ENCODE measurements at places on chromosomes 2 and 18. TPM values are rescaled to one million over a fixed set of nuclear protein-coding genes. Genes with fewer than 3 reads are reported as not detected.

The IL37 gene
- not detected for polyA plus RNA-seq

The CXCR1 gene
- polyA plus RNA-seq = not detected

DNA sequence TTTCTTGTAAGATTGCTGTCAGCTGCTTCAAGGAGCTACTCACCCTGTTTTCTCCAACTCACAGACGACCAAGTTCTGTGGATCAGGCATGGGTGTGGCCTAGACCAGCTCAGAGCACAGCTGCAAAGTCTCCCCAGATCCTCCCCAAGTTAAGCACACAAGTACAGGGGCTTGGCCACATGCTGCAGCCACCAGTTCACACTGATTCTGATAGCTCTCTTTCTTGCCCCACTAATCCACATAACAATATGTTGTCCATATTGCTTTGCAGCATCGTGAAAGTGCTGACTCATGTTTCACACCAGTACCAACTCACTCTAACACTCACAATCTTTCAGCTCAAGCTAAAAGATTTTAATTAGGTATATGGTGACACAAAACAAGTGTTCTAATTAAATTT is 437.0 kb downstream of the PARD3B start:
- DNase-seq = peak; percentile 45

- peak; percentile 14 for DNase-seq
These were observed 4.7 kb downstream of the EEF1B2 start for GRCh38 chr2:206164261-206164862.

DNA sequence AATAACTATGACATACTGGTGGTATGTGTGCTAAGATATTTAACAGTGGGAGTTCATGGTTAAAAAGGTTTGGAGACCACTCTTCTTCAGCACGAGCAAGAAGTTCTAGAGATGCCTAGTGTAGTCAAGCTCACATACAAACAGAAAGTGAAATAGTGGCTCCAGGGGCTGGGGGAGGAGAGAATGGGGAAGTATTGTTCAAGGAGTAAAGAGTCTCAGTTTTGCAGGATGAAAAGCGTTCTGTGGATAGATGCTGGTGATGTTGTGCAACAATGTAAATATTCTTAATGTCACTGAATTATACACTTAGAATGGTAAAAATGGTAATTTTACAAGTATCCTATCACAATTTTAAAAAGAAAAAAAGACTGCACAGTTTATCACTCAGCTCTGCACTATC is 29.0 kb upstream of the EPAS1 start:
- peak; percentile 6 for DNase-seq

DNA sequence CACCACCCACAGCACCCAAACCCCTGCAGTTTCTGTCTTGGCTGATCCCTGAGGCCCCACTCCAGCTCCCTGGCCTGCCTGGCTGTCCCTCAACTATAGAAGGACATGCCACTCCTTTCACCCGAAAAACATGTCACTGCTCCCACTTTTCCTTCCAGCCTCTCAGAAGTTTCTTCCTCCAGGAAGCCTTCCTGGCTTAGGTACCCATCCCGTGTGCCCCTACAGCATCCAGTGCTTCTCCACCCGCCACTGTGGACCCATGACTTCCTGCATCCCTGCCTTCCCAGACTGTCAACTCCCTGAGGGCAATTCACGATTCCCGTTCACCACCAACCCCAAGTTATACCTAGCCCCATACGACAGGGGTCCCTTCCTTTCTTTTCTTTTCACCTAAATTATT is 21.5 kb downstream of the ARID5A start:
- DNase-seq = no peak

DNA sequence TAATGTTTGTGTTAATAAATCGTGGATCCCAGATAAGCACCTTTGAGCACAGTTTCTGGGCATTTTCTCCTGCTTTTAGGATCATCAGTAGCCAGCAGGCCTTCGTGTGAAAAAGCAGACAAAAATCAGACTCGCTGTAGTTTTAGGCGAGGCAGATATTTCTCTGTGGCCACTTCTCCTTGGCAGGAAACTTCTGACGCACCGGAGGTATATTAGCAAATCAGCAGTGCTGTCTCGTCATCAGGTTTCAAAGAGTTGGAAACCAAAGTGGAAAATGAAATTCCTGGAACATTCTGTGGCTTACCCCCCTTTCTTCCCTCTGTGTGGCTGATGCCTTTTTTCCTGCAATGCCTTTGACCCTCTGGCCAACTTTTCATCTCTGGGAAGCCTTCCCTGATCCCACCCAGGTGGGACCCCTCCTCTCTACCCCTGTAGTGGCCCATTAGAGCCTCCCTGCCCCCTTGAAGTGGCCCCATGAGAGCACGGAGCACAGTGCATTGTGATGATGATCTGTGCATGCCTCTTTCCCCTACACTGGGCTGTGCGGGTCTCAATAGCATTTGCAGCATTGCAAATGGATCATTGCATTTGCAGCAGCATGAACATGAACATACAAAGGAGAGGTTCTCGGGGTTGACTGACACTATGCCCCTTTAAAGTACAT is 93.3 kb downstream of the RNF144A start:
- peak; percentile 99 for DNase-seq

- DNase-seq = no peak
These were observed 43.5 kb downstream of the PSTPIP2 start for GRCh38 chr18:46028536-46028891.

- no peak for DNase-seq
These were observed 18.4 kb upstream of the REV1 start for GRCh38 chr2:99507937-99508818.

DNA sequence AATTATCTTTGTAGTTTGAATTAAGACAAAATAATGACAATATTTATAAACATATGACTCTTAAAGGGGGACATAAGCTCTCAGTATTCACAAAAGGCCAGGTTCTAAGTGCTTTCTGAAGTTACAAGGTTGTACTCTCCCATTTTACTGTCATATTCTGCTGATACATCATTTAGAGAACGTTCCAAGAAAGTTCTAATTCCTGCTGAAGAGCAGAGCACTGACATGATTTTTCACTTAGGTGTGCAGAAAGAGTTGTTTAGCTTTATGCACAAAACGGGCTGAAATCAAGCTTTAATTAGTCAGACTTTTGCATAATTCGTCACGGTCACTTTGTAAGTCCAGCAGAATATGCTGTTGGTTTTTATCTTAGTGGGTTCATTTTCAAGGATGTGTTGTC is 37.3 kb downstream of the ADAM23 start:
- no peak for DNase-seq

GRCh38 chr2:68062680-68063387 is at the start of gene C1D:
C1D (minus strand) TSS chr2:68063004; CDS start chr2:68047310, 15,694 bp downstream.
- peak; percentile 89 for DNase-seq

DNA sequence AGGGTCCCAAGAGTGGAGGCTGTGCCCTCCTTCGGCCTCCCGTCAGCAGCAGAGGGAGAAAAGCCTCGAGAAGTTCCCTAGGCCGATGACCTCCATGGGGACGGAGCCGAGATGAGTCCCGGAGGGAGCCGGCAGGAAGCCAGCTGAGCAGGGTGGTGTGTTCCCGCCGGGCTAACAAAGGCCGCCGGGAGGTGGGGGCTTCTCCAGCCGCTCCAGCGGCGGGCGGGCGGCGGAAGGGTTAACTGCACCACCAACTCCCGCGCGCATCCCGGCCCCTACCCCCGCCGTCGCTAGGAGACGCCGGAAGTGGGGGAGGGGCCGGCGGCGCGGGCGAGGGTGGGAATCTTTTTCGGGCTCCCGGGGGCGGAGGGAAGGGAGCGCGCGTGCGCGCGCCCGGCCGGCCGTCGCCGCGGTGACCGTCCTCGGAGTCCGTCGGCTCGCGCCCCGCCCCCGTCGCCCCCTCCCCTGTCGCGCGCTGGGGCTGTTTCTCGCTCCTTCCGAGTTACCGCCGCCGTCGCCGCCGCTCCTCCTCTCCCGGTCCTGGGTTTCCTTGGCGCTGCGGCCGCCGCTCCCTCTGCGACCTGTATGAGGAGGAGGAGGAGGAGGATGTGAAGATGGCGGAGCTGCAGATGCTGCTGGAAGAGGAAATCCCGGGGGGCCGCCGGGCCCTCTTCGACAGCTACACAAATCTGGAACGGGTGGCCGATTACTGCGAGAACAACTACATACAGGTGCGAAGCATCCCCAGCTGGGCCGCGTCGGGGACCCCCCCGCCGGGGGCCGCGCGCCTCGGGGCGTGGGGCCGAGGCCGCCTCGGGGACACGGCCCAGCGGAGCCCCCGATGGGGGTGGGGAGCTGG is at the start of gene ABI2:
TSS of gene ABI2 (plus strand) at position 494 of the 859 bp plus-strand sequence. CDS start at position 615, 121 bp downstream.
- DNase-seq = peak; percentile 73

DNA sequence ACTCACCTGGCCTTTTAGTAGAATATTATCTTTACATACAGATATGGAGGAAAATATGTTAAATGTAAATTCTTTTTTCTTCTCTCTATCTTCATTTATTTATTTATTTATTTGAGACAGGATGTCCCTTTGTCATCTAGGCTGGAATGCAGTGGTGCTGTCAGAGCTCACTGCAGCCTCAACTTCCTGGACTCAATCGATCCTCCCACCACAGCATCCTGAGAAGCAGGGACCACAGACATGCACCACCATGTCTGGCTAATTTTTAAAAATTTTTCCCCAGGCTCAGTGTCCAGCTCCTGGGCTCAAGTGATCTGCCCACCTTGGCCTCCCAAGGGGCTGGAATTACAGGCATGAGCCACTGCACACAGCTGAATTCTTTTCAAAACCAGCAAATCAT is 20.3 kb downstream of the KYNU start:
- DNase-seq = no peak

DNA sequence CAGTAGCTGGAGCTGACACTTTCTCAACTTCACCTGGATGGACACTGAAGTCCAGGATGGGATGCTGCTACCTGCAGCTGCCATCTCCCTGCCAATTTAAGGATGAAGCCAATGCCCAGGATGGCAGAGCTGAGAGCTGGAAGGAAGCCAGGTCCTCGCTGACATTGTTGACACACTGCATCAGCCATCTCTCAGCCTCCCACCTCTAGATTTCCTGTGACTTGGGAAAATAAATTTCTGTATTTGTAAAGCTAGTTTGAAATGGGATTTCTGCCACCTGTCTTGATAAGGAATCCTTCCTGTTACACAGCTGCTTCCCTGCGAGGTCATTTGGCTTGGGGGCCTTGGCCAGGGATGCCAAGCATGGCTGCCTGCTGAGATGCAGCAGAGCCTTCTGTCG is 43.5 kb downstream of the KCTD1 start:
- DNase-seq = no peak
